ENCODE measurements at places on chromosomes 3 and 15. TPM values are rescaled to one million over a fixed set of nuclear protein-coding genes. Genes with fewer than 3 reads are reported as not detected.

The TF gene
- total RNA-seq, result 0.23 TPM

The SMCO1 gene
- total RNA-seq, result not detected

The AMOTL2 gene
- 177 TPM for total RNA-seq

The FBXL22 gene
- total RNA-seq, result 14.4 TPM

The CPLX3 gene
- not detected for total RNA-seq

The ZBTB38 gene
- total RNA-seq, result 236 TPM

- DNase-seq, result no peak
Observed at GRCh38 chr3:86895202-86895601, 95.7 kb downstream of the VGLL3 start.

GRCh38 chr3:41690766-41691563, 270.9 kb downstream of the ULK4 start:
- DNase-seq, result no peak

- no peak for DNase-seq
Observed at GRCh38 chr3:145906301-145906700, 254.7 kb downstream of the PLOD2 start.

GRCh38 chr3:192847941-192848340, 69.7 kb downstream of the MB21D2 start:
- DNase-seq, result no peak

DNA sequence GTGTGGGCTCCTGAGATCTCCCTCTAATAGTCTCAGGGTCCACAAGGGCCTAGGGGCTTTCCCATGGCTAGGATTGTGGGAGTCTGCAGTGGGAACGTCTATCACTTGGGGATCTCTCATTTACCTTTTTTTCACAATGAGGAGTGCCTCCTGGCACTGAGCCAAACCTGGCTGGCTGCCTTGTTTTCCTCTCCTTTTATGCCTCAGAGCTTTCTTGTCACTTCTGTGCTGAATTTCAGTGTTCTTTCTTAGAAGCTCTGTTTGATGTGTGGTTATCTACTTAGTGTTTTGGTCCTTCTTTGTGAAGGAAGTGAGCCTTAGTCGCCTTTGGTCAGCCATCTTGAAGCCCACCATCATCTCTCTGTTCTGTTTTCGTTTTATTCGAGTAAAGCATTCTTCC, 33.9 kb downstream of the DOCK3 start:
- no peak for DNase-seq

DNA sequence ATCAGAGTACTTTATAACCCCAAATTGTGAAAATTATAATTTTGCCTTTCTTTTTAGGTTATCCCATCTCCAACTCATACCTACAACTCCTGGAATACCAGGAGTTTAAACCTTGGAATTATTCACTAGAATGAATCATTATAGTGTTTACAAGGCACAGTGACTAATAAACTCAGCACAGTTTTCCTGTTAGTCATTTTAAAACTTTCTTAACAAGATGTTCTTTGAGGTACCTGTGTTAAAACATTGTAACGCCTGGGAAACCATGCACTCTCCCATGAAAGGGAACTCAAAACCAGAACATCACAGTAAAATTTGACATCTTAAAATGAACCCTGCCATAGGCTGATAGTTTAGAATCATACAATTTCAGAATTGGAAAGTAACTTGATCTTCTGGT, 132.4 kb upstream of the OSTN start:
- no peak for DNase-seq

DNA sequence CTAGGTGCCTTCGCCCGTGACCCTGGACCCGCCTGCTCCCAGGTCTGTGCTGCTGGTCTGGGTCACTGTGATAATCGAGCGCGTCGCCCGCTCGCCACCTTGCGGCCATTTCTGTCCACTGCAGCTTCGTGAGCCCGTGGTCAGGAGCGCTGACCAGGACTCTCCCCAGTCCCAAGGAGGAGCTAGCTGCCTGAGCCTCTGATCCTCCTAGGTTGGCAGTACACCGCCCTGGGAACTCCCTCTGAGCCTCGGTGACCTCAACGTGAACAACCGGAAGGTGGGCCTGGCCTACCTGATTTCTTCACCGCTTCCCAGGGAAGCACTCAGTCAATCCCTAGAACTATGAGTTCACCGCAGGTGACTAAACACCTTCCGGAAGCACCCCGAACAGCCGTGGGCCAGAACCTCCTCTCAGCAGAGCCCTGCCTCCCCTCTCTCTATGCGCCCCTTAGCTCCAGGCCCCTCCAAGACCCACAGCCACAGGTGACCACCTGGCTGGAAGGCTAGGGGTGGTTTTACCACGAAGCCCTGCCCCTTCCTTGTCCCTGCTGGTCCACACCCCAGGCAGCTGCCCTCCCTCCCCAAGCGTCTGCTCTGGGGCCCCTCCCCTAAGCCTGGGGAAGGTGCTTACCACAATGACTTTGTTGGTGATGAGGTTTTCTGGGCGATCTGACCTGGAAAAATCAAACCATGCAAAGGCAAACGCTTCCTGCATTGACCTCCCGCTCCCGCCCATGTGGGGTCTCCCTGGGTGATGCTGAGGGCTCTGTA, 9.7 kb downstream of the PLA2G4D start:
- no peak for DNase-seq

GRCh38 chr3:27623085-27623753, 98.9 kb downstream of the EOMES start:
- no peak for DNase-seq

GRCh38 chr3:112138219-112138969, 5.3 kb upstream of the GCSAM start:
- DNase-seq, result no peak

GRCh38 chr3:149217347-149217746, 4.3 kb downstream of the CP start:
- DNase-seq, result no peak

DNA sequence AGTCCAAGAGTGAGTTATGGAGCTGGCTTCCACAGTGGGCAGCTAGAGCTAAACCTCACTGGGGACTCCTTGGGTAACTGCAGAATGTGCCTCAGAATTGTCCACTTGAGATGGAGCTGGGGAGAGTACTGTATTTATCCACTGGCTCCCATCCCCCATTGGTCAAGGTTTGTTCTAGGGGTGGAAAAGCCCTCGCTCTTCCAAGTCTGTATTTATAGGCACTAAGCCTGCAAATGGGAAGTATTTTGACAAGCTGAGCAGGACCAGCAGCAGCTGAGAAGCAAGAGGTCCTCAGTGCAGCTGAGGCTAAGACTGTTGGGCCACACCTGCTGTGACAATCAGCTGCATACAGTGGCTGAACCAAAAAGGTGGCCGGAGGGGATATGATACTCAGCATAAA, 5.8 kb downstream of the USP13 start:
- no peak for DNase-seq

- DNase-seq, result no peak
Observed at GRCh38 chr3:59535791-59536221, 486.0 kb upstream of the CFAP20DC start.

DNA sequence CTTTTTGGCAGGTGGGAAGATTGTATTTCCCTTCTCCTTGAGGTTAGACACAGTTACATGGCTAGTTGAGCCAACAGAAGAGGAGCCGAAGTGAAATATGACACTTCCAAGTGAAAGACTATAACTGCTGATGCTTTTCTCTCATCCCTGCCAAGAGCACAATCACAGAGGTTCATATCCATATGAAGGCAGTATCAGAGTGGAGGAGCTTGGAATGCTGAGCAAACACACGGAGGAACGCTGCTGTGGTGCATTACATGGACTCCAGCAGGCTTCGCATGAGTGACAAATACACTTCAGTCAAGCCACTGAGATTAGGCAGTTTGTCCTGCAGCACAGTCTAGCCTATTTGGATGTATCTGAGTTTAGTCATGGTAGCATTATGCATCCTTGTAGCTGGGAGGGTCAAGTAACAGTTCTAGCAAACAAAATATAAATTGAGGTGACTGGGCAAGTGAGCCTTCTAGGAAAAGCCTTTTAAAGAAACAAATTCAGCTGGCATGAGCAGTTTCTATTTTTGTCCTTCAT, 5.4 kb downstream of the IQCF6 start:
- no peak for DNase-seq

DNA sequence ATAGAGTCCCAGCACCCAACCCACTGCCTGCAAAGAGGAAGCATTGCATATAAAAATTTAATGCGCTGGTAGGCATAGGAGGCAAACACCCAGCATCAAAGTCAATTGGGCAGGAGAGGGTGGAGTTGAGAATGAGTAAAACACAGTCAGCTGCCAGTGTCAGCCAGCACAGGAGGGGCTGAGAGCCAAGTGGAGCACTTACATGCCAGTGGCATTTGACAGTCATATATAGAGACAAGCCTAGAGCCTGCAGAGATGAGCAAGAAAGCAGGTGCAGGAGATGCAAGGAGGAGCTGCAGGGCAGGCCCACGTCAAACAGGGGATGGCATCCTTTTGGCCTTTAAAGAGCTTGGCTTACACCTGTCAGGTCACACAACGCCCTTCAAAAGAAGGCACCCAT, 27.6 kb upstream of the ZFAND6 start:
- no peak for DNase-seq

DNA sequence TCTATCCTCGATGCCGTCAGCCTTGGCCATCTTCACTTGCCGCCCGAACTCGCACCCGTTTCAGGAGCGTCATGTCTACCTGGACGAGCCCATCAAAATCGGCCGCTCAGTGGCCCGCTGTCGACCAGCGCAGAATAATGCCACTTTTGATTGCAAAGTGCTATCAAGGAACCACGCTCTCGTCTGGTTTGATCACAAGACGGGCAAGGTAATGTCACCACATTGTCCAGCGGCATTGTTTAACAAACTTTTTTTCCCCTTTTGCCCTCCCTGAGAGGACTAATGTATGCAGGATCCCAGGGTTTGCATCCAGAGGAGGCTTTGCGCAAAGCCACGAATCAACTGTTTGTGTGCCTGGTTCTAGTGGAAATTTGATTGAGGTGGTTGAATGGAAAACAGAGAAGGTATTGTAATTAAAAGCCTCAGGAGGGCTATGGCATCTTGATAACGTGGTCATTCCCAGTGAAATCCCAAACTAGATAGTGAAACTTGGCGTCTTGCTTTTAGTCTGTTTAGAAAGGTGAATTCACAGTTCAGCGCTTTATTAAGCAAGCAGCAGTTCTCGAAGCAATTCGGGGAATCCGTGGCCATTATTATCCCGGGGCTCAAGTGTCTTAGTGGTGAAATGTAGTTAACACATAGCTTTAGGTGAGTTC, 1.7 kb downstream of the SLMAP start:
- DNase-seq, result no peak

DNA sequence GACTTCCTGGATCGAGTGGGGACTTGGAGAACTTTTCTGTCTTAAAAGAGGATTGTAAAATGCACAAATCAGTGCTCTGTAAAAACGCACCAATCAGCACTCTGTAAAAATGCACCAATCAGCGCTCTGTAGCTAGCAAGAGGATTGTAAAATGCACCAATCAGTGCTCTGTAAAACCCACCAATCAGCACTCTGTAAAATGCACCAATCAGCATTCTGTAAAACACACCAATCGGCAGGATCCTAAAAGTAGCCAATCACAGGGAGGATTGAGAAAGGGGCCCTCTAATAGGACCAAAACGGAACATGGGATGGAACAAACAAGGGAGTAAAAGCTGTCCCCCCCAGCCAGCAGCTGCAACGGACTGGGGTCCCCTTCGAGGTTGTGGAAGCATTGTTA, 587.4 kb upstream of the ALCAM start:
- no peak for DNase-seq

- DNase-seq, result no peak
Observed at GRCh38 chr3:81709606-81710005, 51.8 kb downstream of the GBE1 start.

- DNase-seq, result no peak
Observed at GRCh38 chr3:162764808-162765071, 1268.1 kb downstream of the OTOL1 start.

- no peak for DNase-seq
Observed at GRCh38 chr15:63553388-63553791, 43.8 kb upstream of the FBXL22 start.

Measured in esophagus muscularis mucosa (tissue), 4 donors.